Breast epithelium (tissue), 4 donors: ENCODE measurements at places on chromosomes 2 and 18. TPM values are rescaled to one million over a fixed set of nuclear protein-coding genes. Genes with fewer than 3 reads are reported as not detected.

DNA sequence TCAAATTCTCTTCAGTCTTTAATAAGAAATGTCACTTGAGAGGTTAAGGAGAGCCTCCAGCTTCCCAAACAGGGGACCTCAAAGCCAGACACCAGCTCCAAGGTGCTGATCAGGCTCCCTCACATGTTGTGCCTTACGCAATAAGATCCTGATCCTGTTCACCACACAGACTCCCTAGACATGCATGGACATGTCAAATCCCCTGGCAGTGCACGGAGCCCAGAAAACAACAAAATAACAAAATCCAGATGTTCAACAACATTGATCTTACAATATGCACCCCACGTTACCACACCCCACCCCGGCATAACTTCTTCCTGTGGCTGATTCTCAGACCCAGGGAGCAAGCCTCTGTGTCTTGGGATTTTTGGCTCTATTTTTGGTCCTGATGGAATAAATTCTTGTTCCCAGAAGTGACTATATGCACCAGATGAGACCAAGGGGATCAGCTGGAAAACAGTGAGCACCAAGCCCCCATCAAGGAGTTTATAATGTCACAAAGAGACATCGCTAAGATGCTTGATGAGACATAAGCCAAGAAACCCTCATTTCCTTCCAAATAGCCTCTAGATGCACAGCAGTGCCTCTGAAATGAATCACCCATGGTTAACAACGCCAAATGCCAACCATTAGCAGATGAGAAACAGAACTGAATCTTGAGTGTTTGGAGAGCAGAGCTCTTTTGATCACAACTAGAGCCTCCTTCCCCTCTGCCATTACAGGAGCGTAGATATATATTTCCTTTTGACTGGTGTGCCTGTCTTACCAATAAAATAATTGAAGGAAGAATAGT lies 198.2 kb downstream of the PRKCE start:
- DNase-seq = peak; percentile 33

- no peak for DNase-seq
These were observed 196.0 kb downstream of the KCNS3 start for GRCh38 chr2:18074476-18074875.

DNA sequence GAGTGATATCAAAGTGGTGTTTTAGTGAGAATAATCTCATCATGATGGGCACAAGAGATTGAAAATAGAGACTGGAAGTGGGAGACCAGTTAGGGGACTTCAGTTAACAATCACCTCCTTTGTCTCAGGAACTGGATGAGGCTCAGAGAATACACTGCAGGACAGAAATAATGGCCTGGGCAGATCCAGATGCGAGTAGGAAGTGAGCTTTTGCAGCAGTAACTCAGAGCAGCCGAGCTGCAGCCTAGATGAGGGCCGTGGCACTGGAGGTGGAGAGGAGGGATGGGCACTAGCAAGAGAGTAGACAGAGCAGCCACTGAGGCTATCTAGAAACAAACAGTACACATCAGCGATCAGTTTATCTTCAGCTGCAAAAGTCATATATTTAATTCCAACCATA lies 48.6 kb downstream of the CYB5A start:
- DNase-seq = no peak

- peak; percentile 12 for DNase-seq
These were observed 32.1 kb downstream of the ADRA2B start for GRCh38 chr2:96083989-96084857.

Gene TM4SF20
- total RNA-seq = not detected

- no peak for DNase-seq
These were observed 19.2 kb downstream of the POU3F3 start for GRCh38 chr2:104872866-104873688.

Gene ACKR3
- 23.6 TPM for total RNA-seq

DNA sequence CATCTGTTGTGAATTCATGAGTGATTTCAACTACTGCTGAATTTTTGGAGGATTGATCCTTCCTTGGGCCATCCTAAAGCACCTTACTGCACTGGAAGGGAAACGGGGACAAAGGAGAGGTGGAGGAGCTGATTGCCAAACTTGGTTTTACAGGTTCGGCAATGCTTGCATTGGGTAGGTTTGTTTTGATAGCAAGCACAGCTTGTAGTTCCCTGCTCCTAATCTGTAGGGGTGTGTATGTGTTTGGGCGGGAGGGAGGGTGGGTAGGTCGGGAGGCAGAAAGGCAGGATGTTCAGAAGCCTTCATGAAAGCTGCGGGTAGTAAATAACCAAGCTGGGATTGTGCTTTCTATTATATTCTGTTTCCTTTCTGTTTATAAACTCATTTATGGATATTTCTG lies 24.6 kb downstream of the PHLPP1 start:
- DNase-seq = no peak

GRCh38 chr2:195898505-195899191 lies 170.0 kb downstream of the DNAH7 start:
- no peak for DNase-seq

DNA sequence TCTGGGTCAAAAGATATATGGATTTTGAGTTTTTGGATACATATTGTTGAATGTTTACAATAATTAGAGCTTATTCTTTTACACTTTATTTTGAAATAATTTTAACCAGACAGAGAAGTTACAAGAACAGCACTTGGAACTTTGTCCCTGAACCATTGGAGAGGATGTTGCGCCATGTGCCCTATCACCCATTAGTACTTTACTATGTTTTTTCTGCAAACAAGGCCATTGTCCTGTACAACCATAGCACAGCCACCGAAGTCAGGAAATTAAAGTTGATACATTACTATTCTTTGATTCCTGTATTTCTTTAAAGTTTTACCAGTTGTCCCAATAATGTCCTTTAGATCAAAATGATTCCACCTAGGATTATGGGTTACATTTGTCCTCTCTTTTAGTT lies 188.8 kb downstream of the ACKR3 start:
- no peak for DNase-seq

Gene CXCR1
- not detected for total RNA-seq

- no peak for DNase-seq
These were observed 22.4 kb downstream of the ZNF532 start for GRCh38 chr18:58886864-58887612.

DNA sequence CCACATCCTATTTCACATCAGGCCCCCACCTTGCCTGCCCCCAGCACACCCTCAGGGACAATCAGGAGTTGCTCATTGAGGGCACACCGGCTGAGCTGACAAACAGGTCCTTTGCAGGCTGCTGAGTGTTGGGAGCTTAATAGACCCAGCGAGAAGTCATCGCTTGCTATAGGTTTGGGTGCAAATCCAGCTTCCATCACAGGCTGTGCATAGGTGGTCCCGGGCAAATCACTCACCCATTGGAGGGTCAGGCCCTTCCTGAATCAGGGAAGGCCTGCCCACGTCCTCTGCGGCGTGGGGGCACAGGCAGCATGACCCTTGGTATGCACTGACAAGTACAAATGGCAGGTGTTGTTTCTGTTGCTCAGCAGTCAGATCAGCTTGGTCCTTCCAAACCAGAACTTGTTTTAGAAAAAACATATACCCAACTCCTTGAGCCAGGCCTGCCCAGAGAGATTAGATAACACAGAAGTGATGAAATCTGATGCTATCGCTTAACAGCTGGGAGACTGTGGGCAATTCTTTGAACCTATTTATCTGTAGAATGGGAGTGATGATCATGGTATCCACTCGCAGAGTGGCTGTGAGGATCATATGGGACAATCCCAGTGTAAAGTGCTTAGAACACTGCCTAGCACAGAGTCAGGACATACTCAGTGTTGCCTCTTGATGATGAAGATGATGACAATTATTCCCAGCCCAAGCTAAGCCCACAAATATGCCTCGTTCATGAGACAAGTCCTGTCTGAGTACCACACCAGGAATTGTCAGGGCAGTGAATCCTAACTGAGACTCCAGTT lies 34.9 kb downstream of the SMAD7 start:
- DNase-seq = no peak

GRCh38 chr2:234490271-234491091 lies 6.4 kb downstream of the ARL4C start:
- no peak for DNase-seq

Gene CDH2
- 0.33 TPM for total RNA-seq

DNA sequence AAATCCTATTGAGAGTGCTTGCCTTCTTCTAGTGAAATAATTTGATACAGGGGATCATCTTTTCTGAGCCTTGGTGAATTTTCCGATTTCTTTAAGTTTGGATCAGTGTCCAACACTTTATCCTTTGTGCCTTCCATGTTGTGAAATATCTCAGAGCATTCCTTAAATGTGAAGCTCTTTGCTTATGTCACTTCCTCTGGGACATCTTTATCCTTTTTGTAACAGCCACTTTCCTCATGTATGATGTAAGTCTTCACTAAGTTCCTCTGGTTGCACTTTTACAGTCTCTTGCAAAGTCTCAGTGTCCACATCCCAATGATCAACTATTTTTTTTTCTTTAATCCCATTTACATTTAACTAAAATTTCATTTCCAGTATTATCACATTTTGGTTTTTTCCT lies 254.2 kb downstream of the EN1 start:
- DNase-seq = no peak

DNA sequence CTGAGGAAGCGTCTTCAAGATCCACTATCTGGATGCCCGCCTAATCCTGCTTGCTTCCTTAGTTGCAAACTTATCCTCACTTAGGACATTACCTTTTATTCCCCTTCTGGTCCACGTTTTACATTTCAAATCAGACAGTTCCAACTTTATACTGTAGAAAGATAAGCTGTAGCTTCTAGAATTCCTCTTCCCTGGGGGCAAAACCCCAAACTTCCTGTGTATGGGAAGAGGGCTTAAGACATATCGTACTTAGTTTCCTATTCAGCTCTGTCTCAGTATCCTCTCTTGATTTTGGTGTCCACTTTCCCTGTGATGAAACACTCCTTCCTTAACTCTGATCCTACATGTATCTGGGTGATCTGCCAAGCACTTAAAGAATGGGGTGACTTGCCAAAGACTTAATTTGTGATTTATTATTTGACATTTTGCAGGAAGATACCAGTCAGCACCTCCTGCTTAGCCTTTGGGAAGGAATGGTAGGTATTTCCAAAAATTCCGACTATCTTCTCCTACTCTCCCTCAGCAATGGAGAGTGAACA lies 245.2 kb downstream of the CDCA7 start:
- no peak for DNase-seq

GRCh38 chr2:201471732-201472393 lies 20.3 kb downstream of the STRADB start:
- DNase-seq = no peak

Gene DSEL
- total RNA-seq = 13.8 TPM

- no peak for DNase-seq
These were observed 1.7 kb downstream of the HNRNPLL start for GRCh38 chr2:38600921-38601455.

DNA sequence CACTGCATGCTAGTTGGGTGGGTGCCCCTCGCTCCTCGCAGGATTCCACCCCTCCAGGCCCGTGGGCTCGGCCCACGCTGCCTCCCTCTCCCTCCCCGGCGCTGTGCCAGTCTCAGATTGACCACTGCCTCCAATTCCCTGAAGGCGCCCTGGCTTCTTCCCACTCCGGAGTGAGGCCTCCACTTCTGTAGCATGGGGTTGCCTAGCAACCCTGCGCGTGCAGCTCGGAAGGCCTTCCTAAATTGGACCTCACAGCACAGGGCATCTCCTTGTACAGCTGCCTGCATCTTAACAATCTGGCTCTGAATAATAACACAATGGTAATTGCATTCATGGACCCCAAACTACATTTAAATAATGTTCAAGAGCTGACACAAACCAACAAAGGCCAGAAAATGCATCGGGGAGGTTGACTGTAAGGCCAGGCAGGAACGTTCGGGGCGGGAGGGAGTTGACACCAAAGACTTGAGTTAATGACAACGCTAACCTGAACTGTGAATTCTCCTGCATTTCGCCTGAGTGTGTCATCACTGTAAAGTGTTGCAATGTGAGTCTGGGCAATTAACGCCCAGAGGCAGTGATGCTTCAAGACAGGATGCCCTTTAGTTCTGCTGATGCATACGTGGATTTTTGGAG lies 222.9 kb downstream of the ZBTB7C start:
- no peak for DNase-seq

GRCh38 chr18:2146092-2146491 lies 425.2 kb downstream of the METTL4 start:
- no peak for DNase-seq

- no peak for DNase-seq
These were observed 19.5 kb downstream of the MARCHF4 start for GRCh38 chr2:216352653-216353270.

- no peak for DNase-seq
These were observed 92.6 kb downstream of the ITGB1BP1 start for GRCh38 chr2:9330612-9331270.

DNA sequence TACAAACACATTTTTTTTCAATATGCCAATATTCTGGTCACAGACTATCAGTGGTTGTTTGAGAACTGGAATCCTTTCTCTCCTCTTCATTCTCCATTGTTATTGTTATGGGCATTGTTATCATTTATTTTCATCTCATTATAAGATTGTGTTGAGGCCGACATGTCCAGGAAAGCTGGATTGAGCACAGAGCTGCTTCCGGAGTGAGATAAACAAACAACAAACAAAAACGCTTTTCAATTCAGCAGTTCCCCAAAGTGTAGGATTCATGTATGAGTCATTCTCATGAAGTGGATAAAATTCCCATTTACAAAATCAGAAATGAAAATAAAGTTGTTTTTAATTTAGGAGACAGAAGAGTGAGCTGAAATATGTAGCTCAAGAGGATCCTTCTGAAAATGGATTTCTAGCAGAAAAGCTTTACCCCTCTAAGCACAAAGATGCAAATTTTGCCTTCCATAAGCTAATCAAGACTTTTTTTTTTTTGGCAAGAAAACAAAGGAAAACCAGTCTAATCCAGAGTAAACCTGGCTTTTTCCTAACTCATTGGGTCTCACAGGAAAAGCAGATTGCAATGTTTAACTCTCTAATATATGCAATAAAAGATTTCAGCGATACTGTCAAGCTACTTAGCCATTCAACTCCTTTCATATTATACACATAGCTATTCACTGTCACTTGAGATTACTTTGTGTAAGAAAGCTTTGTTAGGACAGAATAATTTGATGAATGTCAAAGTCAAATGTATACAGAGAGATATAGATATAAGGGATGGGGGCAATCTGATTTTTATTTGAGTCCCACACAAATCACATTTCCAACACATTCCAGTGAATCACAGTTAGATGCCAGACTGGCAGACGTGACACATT lies 1441.7 kb upstream of the CELF4 start:
- DNase-seq = no peak

DNA sequence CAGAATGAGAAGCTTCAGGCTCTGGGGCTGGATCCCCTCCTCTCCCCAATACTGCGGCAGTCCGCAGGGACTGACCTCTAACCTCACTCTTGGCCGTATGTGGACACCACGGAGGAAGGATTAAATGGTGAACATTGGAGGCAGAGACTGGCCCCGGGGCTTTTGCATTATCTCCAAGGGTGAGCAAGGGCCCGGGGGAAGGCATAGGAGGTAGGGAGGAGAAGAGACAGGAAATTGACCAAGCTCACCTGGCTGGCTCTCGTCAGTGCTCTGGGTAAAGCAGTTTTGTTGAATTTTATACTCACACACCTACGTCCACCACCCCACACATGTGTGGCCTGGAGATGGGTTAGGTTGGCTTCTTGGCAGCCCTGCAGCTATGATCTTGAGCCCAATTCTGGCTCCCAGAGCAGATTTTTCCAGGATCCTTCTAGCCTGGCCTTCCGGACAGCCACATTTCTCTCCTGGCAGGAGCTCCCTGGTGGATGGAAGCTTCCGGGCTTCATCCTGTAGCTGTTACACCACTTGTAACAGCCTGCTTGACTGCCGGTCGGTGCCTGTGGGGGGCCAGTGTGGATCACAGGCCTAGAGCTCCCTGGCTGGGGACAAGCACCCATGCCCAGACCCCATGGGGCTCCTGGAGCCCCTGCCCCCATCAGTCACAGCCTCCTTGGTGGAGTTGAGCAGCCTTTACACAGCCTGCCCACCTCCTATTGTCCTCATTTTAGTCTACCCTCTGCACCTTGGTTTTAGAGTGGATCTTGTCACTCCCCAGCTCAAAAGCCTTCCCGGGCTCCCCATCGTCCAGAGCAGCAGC lies 7.6 kb downstream of the ITM2C start:
- DNase-seq = peak; percentile 34
